ENCODE measurements at places on chromosomes 1 and 21.
A peak's percentile ranks its signal among the peaks of the same experiment; 100 is the strongest.

DNA sequence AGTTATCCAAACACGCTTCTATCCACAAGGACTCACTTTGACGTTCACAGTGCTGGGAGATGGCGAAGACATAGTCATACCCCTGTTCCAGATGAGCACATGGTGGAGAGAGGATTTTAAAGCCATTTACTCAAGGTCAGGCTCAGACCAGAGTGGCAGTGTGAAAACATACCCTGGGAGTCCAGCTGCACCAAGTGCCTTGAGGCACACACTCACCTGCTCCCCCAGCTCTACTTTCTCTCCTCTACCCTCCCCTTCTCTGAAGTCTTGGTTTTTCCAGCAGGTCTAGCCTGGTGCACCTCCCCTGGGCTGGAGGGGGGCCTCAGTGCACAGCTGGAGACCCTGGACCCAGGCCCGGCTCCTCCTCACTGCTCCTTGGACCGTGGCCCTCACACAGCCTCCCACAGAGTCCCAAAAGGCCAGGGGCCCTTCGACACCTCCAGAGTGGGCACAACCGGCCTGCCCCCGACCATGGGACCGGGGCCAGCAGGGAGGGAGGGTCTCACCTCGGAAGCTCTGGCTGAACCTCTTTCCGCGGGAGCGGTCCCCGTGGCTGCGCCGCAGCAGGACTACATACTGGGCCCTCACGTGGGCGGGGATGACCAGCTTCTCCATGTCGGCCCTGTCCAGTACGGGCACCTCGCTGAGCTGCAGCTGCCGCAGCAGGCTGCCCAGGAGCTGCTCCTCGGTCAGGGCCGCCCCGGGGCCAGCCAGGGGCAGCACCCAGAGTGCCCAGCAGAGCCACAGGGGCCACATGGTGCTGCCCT lies 452 bp downstream of the LEFTY2 start:
- no peak for DNase-seq

GRCh38 chr1:41038110-41038509 lies 16.6 kb upstream of the SLFNL1 start:
- DNase-seq, result no peak

DNA sequence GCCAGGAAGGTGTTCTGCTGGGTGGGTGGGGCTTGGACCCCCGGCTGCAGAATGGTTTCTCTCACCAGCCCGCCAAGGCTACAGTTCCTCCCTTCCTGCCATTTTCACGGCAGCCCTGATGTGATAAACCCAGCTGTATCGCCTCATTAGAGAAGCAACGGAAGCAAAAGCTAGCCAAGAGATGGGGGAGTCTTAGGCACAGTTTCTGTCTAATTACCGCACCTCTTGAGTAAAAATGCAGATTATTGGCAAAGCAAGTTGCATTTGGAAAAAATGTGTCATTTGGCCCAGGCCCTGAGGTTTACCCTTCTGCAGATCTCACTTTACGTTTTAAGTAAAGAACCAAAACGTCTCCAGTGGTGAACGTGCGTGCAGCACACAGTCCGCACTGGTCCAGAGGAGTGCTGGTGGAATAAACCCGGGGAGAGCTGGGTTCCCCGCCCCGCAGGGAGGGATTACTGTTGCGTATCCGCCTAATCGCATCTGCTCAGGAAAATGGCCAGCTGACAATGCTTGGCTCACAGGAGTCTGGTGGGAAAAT lies 109.9 kb downstream of the GALNT2 start:
- peak; percentile 72 for DNase-seq

DNA sequence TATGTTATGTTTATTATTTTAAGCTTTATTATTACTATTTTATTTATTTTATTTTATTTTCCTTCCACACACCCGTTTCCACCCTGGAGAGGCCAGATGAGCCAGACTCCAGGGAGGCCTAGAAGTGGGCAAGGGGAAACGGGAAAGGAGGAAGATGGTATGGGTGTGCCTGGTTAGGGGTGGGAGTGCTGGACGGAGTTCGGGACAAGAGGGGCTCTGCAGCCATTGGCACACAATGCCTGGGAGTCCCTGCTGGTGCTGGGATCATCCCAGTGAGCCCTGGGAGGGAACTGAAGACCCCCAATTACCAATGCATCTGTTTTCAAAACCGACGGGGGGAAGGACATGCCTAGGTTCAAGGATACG lies 468 bp upstream of the MX1 start:
- no peak for DNase-seq

DNA sequence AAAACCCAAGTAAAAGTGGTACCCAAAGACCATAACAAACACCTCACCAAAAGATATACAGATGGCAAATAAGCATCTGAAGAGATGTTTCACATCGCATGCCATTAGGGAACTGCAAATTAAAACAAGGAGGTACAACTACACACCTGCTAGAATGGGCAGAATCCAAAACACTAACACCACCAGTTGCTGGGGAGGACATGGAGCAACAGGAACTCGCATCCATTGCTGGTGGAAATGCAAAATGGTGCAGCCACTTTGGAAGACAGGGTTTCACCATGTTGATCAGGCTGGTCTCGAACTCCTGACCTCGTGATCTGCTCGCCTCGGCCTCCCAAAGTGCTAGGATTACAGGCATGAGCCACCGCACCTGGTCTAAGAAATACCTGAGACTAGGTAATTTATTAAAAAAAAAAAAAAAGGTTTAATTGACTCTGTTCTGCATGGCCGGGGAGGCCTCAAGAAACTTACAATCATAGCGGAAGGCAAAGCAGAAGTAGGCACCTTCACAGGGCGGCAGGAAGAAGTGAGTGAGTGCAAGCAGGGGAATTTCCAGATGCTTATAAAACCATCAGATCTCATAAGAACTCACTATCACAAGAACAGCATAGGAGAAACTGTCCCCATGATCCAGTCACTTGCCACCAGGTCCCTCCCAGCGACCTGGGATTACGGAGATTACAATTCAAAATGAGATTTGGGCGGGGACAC lies 30.2 kb upstream of the PRSS38 start:
- no peak for DNase-seq

- no peak for DNase-seq
Measured at GRCh38 chr1:10340930-10341590, 57.8 kb upstream of the PGD start.

- DNase-seq, result no peak
Measured at GRCh38 chr1:170729225-170730002, 65.5 kb downstream of the PRRX1 start.

DNA sequence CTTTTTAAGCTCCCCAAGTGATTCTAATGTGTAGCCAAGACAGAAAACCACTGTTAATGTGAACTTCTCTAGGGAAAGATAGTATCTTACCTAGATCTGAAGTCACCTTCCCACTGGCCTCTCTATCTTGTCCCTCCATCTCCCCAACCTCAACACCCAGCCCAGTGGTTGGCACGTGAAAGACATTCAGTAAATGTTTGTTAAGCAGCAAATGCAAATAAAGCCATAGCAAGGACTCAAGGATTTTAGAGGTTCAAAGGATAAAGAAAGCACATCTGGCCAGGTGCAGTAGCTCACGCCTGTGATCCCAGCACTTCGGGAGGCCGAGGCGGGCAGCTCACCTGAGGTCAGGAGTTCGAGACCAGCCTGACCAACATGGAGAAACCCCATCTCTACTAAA lies 9.8 kb downstream of the CLCC1 start:
- DNase-seq, result no peak

Measured in ecto neural progenitor cell (in vitro differentiated cells).